IPS DF 19.7 (cell line): ENCODE measurements at places on chromosomes 16 and 17.

DNA sequence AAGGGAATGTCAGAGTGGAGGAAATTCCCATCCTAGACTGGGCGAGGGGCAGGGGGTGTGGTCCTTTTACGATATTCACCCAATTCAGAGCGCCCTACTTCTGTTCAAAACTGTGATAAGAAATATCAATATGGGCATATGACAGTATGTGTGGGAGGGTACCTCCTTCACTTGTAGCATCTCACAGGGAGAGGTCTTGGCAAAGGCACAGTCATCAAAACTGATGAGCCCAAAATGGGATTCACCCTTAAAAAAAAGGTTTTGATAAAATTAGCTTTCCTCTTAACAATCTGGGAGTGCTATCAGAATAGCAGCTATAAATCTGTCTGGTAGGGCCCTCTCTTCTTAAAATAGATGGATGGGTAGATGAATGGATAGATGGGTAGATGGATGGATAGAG, 967.8 kb upstream of the RBFOX1 start:
- no peak for DNase-seq

- DNase-seq, result no peak
Measured at GRCh38 chr16:67668495-67669157, 2.0 kb downstream of the C16orf86 start.

- DNase-seq, result no peak
Measured at GRCh38 chr16:81096715-81097208, 567 bp upstream of the GCSH start.

GRCh38 chr16:86072328-86073102, 173.6 kb downstream of the IRF8 start:
- no peak for DNase-seq

- DNase-seq, result no peak
Measured at GRCh38 chr17:83109793-83110645, 30.6 kb downstream of the METRNL start.

GRCh38 chr17:20966870-20967269, 75.9 kb downstream of the USP22 start:
- no peak for DNase-seq
